ENCODE measurements at places on chromosomes 6 and 20. TPM values are rescaled to one million over a fixed set of nuclear protein-coding genes. Genes with fewer than 3 reads are reported as not detected.

Gene ARMC2
- total RNA-seq, result 14.0 TPM

Gene SOX18
- 30.5 TPM for total RNA-seq

Gene POM121L2
- total RNA-seq, result not detected

Gene KIF6
- 0.69 TPM for total RNA-seq

Gene TMEM74B
- total RNA-seq, result 4.2 TPM

Gene BPIFB1
- total RNA-seq, result not detected

Gene NRN1
- 8.8 TPM for total RNA-seq

Gene ADIG
- total RNA-seq, result not detected

Gene GOPC
- 22.7 TPM for total RNA-seq

DNA sequence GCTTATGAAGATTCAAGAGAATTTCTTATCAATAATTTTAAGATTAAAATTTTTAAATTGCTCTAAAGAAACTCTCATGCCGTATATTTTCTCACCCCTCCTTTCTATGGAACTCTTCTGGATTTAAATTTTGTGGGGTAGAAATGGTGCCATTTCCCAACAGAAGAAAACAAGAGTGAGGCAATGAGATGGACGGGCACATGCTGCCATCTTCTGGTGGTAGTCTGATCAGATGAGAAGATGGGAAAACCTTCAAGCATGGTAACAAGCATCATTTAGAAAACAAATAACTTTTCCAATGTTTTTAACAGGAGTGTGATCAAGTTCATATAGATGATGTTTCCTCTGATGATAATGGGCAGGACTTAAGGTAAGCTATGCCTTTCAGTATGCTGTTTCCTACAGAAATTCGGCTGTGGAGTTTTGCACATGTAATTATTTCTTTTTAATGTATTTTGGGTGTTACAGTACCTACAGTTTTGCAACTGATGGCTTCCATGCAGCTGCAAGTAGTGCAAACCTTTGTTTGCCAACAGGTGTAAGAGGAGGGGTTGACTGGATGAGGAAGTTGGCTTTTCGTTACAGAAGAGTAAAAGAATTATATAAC, 271.4 kb downstream of the EYA4 start:
- no peak for DNase-seq

- DNase-seq, result no peak
Observed at GRCh38 chr20:54345821-54346220, 129.6 kb upstream of the DOK5 start.

DNA sequence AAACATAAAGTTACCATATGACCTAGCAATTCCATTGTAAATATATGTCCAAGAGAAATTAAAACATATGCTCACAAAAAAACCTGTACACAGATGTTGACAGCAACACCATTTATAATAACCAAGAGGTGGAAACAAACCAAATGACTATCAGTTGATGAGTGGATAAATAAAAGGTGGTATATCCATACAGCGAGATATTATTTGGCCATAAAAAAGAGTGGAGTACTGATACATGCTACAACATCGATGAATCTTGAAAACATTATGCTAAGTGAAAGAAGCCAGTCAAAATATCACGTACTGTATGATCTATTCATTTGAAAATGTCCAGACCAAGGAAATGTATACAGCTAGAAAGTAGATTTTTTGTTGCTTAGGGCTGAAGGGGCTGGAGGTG, 2.9 kb downstream of the CAP2 start:
- DNase-seq, result no peak

DNA sequence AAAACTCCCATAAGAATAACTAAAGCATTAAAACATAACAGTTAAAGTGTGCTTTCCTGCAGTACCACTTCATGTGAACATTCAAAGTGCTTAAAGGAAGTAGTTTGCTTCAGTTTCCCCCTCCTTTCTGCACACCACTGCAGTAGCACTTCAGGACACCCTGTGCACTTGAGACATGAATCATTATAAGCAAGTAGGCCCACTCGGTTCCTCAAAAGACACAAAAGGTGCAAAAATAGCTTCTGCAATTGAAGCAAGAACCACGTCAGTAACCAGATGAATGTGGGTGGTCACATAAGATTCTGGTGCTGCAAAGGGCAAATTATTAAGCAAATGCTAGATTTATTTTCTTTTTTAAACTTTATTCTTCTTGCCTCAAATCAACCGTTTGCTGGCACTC, 160.6 kb downstream of the HIVEP2 start:
- no peak for DNase-seq

GRCh38 chr20:59971428-59971827, 13.2 kb downstream of the CDH26 start:
- no peak for DNase-seq

- no peak for DNase-seq
Observed at GRCh38 chr20:32917191-32917950, 58.6 kb downstream of the EFCAB8 start.

DNA sequence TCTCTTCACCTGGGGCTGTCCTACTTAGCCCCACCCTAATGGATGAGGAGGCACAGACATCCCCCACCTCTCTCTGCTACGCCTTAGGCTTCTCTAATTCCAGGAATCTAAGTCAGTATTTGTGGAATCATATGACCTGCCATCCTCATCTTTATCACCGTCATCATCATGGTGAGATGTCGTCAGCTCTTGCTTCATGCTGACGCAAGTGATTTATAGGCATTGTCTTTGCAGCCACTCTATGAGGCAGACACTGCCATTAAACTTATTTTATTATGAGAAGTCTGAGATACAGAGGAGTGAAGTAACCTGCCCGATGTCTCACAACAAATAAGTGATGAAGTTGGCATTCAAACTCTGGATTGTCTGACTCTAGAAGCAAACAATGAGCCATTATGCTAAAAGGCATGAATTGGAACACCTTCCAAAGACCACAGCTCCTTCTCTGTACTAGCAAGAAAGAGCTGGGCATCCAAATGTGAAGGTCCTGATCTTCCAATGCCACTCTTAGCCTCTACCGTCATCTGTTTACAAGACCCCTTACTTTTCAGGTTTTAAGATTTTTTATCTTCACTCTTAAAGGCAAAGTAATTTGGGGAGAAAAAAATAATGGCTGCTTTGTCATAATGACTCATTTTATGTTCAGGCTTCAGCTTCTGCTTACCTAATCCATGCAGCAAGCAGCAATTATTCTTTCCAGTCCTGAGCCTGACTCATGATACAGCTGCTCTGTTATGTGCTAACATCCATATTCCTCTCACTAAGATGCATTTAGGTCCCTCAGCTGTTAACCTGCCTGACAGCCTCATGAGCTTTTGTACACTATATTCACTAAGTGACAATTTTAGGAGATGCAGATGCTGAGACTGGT, 113.7 kb upstream of the BCLAF1 start:
- DNase-seq, result no peak

- no peak for DNase-seq
Observed at GRCh38 chr6:30029588-30029987, 31.5 kb upstream of the POLR1H start.

DNA sequence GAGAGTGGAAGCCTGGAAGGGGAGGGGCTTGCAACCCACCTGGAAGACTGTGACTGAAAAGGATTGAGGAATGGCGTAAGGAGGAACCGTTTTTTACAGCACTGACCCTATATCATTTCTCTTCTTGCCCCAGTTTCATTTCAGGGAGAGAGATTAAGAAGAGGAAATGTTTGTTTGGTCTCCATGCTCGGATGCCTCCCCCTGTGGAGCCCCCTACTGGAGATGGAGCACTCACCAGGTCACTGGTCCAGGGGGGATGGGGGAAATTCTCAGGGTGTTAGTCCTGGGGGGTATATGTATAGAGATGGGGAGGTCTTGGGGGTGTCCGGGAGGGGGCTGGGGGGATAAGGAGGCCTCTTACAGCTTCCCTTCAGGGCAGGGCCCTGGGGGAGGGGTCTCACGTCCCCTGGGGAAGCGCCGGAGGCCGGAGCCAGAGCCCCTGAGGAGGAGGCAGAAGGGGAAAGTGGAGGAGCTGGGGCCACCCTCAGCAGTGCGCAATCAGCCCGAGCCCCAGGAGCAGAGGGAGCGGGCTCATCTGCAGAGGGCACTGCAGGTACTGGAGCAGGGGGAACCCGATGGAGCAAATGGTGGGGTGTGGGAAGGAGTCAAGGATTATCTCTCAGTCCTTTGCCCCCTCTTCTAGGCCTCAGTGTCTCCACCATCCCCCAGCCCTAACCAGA, 3.2 kb downstream of the CUTA start:
- DNase-seq, result no peak

GRCh38 chr6:91161246-91161645, 574.4 kb upstream of the MAP3K7 start:
- DNase-seq, result no peak

DNA sequence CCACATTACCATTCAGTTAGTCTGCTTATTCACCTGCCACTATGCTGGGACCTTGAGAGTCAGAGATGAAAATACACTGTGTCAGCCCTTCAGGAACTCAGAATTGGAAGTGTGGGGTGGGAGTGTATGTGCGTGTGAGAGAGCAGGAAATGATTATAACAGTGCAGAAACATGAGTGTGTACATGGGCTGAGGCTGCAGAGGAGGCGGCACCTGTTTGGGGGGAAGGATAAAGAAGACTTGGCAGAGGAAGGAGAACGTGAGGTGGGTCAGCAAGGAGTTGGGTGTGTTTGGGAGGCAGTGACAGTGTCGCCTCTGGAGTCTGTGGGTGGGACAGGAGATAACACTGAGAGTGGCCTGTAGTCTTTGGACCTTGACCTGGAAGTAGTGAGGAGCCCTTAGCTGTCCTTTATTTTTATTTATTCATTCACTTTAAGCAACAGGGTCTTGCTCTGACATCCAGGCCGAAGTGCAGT, 3.1 kb downstream of the CHMP4B start:
- DNase-seq, result no peak

- no peak for DNase-seq
Observed at GRCh38 chr6:170062915-170063241, 228.0 kb downstream of the DLL1 start.
